ENCODE measurements at places on chromosomes 7 and 10.

- DNase-seq = no peak
Observed at GRCh38 chr7:29192323-29192722, 2.3 kb upstream of the CHN2 start.

GRCh38 chr10:131480066-131480465 lies 168.5 kb upstream of the TCERG1L start:
- no peak for DNase-seq

GRCh38 chr10:612696-613095 lies 76.8 kb downstream of the DIP2C start:
- no peak for DNase-seq

DNA sequence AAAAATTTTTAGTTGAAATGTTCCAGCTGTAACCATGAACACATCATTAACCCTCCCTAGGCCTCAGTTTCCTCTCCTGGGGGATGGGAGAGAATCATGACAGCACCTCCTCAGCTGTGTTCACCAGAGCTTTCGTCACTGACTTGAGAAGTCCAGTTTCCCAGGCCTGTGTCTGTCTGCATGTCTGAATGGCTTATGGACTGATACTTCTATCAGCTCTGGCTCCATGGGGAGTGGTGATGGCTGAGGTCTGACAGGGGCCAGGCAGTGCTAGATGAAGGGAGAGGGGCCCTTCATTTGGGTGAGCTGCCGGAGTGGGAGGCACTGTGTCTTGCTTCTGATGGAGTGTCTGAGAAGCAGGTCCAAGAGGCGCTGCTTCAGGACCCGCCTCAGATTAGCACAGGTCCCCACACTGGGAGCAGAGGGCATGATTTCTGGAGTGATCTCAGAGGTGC lies 192.9 kb downstream of the PTPN20 start:
- DNase-seq = no peak

GRCh38 chr10:3085785-3086567 lies 18.6 kb downstream of the PFKP start:
- no peak for DNase-seq
